Stimulated activated CD4-positive, alpha-beta T cell treated with anti-CD3 and anti-CD28 coated beads, Interleukin-4, amount 100 ng/mL, for 24 hours (primary cell): ENCODE measurements at places on chromosomes 16 and 17.

DNA sequence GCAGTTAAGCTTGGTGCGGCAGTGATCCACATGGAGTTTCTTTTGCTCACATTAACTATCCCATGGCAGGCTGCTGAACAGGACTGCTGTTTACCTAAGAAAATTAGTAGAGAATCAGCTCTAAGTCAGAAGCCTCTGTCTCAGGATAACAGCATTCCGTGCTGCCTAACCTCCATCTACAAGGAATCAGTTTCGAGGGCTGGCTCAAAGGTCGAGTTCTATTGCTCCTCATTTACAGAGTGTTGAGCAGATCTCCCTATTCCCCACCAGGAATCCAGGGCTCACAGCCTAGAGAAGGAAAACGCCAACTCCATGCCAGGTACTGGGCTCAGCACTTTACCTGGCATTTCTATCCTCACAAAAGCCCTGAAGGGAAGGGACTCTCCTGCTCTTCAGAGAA lies 9.9 kb downstream of the GINS2 start:
- no peak for DNase-seq

- no peak for DNase-seq
Observed at GRCh38 chr17:31608659-31609254, 217.3 kb downstream of the RAB11FIP4 start.

- peak; percentile 18 for DNase-seq
Observed at GRCh38 chr17:76382351-76382802, 2.0 kb upstream of the SPHK1 start.

DNA sequence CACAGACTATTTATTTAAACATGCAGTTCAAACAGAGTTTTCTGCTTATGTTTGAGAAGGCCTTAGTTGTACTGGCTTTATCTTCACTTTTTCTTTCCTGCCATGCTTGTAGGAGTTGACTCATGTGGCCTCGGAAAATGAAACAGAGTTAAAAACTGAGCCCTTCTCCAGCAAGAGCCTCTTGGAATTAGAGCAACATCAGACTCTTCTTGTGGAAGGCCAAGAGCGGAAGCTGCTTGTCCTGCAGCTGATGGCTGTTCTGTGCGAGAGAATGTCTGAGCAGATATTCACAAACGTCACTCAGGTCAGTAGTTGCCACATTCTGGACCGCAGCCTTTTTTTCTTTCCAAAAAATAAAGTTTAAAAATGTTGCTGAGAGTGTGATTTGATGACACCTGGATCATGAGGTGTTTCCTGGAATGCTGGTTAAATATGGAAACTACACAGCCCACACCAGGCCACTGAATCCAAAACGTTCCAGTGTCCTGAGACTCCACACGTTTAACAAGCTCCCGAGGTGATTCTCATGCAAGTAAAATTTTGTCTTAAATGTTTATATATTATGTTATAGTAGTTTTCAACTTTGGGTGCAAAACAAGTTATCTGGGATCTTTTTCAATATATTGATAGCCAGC lies 65.9 kb downstream of the TANGO6 start:
- DNase-seq: no peak

GRCh38 chr16:58577141-58577540 lies 52.5 kb downstream of the CNOT1 start:
- no peak for DNase-seq

DNA sequence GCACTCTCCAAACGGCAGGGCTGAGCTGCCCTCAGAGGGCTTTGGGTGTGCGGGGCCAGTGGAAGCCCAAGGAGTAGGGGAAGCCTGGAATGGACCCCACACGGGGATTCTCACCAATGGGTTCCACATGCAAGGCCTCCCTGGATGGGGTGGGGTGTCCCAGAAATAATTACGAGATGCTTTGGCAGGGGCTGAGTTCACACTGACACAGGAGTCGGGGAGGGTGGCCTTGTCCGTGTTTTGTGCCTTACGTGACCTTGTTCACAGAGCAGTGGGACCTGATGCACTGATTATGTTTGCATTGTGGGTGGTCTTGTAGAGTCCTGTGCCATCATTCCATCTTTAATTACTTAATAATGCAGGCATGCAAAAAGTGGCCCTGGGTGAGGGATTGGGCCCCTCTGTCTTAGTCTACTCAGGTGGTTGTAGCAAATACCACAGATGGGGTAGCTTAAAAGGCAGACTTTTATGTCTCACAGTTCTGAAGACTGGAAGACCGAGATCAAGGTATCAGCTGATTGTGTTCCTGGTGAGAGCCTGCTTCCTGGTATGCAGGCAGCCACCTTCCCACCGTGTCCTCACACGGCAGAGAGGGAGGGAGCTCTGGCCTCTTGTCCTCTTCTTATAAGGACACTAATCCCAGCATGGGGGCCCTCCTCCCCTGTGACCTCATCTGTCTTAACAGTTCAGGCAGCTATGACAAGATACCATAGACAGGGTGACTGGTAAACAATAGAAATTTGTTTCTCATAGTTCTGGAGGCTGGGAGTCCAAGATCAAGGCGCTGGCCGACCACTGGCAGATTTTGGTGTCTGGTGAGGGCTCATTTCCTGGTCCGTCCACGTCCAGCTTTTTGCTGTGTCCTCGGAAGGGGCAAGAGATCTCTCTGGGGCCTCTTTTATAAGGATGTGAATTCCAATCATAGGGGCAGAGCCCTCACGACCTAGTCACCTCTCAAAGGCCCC lies 239.4 kb downstream of the IRF8 start:
- no peak for DNase-seq

- peak; percentile 17 for DNase-seq
Observed at GRCh38 chr17:45144199-45145034, 3.9 kb upstream of the HEXIM1 start.

DNA sequence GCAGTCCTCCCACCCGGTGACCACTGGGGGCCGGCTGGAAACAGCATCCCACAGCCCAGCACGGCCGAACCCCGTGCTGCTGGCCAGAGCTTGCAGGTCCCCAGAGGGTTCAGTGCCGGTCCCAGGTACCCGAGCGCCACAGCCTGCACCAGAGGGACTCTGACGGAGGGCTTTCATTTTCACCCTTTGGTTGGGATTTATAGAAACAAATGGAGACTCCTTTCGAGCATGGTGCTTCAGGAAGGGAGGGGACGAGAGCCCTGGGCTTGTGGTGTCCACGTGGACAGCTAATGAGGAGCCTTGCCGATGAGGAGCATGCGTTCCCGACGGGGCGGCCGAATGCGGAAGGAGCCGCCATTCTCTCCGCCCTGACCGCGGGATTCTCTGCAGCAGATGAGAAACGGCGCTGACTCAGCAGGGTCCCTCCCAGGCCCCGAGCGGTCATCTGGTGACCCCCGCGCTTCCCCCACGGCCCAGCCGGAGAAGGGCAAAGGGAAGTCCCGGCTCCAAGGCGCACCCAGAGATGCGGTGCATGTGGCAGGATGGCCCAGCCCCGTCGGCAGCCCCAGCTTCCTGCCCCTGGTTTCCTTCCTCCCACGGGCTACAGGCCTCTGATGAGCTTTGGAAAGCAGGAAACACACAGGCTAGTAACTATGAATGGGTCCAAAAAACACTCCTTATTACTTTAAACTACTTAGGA lies 9.8 kb downstream of the SLC38A10 start:
- DNase-seq: peak; percentile 67
